ENCODE measurements at places on chromosomes 11 and 22.

DNA sequence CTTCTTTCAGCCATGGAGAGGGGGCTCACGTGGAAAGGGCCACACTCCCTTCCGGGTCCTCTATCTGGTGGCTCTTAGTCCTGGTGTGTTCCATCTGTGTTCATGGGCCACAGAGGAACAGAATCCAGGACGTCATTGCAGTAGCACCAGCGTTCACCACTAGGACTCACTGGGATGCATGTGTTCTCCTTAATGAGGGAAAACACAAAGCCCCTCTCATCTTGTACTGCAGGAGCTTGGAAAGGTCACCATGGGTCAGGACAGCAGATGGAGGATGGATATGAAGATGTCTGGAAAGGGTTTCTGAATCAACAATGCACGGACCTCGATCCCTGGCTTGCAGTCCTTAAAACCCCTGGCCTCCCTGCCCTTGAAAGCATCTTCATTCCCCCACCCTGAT, 113.8 kb upstream of the THY1 start:
- DNase-seq: no peak

- no peak for DNase-seq
Measured at GRCh38 chr11:113623114-113623513, 83.0 kb downstream of the TMPRSS5 start.

DNA sequence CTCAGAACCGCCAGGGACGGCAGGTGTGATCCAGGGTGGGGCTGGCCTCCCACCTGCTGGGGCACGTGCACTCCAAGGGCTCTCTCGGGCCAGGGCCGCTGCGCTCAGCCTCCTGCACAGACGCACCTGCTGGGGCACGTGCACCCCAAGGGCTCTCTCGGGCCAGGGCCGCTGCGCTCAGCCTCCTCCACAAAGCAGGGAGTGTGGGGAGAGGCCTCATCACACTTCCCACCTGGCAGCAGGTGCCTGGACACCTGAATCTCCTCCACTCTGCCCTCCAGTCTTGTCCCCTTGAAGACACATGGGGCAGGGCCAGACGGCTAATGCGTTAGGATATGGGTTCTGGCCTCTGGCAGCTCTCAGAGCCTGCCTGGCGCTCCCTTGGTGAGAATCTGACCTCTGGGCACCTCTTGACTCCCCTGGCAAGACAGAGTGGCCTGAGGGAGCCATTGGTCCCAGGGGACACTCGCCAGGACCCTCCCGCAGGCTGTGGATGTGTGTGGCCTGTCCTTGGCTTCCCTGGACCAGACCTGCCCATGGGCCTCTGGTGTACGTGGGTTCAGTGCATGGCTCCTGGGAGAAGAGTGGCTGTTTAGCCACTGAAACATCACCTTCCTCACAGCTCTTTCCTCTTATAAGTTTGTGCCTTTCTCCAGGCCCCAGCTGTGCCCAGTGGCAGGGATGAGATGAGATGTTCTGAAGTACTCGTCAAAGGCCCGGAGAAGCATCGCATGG, 73.5 kb downstream of the BRD1 start:
- no peak for DNase-seq

- DNase-seq: no peak
Measured at GRCh38 chr11:57746920-57747319, 4.7 kb downstream of the BTBD18 start.

DNA sequence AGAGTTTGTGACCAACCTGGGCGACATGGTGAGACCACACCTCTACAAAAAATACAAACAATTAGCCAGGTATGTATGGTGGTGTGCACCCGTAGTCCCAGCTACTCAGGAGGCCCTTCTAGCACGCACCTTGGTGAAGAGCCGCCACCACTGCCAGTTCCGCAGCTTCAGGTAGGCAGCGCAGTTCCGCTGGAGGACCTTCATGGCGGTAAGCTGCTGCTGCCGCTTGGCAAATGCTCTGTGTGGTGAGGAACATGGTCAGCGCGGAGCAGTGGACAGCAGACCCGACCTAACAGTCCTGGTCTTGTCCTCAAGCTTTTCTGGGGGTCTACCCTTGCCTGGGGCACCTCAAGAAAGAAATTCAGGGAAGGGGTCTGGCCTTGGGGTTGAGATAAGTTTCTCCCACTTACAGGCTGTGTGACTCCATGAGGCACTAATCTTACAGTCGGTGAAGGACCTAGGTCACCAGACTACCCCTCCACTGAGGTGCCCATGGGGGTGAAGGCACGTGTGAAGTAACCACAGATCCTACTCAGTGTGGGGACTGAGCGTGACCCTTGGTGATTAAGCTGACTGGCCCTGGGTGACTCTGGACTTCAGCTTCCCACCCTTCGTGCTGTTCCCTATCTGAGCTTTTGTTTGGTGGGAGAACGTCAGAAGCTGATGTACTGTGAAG, 49.6 kb downstream of the APOL1 start:
- no peak for DNase-seq

GRCh38 chr11:109374441-109374840, 47.5 kb upstream of the C11orf87 start:
- no peak for DNase-seq

GRCh38 chr11:113991170-113991569, 16.3 kb downstream of the HTR3A start:
- DNase-seq: peak; percentile 35

DNA sequence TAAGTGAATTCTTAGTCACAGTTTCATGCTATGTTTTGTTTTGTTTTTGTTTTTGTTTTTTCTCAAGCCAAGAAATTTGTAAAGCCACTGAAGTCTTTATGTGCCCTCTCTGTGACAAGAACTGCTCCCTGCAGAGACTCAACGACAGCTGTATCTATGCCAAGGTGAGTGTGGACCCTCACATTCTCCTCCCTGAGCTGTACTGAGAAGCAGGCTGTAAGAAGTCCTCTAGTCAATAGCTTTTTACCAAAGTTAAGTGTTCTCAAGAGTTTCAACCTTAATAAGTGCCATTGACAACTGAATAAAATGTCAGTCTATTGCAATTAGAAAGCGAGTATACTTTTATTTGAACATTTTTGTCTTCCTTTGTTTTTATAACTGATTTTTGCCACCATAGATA, 18.9 kb downstream of the MUC15 start:
- DNase-seq: no peak

GRCh38 chr22:21043860-21044535, 1.7 kb upstream of the LRRC74B start:
- DNase-seq: no peak

DNA sequence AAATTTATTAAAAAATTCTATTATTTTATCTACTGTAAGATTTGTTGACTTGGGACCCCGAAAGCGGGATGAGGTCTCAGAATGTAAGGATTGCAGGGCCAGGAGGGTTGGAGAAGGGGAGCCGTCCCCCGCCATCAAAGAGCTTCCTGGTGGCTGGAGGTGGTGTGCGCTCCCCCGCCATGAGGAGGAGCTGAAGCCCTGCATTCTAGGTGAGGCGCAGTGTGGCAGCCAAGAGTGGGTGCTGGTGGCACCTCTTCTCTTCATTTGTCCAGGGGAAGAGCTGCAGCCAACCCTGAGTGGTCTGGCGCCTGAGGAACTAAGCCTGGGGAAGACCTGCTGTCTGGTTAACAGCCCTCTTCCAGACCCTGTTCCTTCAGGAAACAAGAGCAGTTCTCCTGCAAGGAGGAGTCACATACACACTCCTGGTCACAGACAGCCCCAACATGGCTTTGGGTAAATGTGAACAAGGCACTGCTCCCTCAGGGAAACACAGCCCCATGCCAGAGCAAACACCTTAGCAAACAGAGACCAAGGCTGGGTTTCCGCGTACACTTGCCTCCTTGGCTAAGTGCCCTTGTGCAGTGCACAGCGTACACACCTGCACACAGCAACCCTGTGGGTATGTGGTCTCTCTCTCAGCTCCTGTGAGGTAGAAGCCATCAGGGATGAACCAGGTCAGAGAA, 17.3 kb downstream of the RTN4RL2 start:
- no peak for DNase-seq

DNA sequence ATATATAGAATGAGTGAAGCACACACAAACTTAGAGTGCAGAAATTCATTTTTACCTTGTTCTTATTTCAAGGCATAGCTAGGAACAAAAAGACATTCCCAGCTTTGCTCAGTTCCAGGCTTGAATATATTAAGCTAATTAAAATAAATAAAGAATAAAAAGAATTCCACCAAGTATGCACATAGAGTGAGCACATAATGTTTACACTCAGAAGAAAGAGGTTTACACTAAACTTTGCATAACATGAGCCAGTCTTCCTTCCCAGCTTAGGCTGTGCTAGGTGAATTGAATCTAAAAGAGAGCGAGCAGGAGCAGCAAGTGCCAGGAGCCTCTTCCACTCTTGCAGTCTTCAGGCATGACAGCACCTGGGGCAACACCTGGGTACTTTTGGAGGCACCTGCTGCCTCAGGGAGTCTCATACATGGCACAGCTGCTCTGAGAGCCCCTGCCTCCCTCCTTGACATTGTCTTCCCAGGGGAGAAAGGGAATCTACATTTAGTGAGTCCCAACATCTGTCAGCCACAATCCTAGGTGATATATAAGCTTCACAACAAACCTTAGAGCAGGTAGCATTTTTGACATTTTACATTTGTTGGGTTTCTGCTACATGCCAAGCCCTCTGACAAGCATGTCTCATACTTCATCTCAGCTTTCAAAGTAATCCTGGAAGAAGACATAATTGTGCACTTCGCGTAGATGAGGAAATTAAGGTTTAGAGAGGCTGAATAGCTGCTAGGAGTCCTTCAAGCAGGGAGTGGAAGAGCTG, 732.7 kb upstream of the TENM4 start:
- no peak for DNase-seq

GRCh38 chr22:35921044-35921443, 107.6 kb downstream of the RBFOX2 start:
- no peak for DNase-seq

DNA sequence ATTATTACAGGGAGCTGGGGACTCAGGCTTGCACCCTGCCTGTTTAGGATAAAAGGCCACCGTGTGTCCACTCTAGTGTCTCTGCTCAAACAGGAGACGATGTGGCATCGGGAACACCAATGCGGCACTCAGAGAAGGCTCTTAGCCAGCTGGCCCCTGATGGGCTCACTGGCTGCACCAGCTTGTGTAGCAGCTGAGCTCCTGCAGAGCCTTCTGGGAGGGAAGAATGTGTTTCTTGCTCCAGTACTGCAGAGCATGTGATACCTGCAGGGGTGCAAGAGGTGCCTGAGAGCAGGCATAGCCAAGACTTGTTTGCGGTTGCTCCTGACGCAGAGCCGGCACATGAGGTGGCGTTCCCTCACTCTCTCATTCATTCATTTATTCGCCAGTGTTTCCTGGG, 44.4 kb upstream of the KCNQ1OT1 start:
- no peak for DNase-seq

DNA sequence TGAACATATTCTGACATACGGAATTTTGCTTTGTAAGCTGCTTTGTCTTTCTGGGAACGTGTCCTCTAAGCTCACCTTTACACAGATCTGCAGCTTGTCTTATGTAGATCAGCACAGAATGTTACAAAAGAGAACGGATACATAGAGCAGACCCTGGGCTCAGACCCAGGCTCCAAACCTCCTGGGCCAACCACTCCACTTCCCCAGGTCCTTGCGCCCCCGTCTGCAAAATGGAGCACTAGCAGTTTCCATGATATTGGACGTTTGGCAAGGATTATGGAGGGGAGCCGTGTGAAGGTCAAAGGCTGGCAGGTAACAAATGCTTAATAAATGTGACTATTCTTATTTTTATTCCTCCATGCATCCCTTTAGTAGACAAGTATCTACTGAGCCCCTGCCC, 358.4 kb downstream of the CTTN start:
- DNase-seq: no peak

DNA sequence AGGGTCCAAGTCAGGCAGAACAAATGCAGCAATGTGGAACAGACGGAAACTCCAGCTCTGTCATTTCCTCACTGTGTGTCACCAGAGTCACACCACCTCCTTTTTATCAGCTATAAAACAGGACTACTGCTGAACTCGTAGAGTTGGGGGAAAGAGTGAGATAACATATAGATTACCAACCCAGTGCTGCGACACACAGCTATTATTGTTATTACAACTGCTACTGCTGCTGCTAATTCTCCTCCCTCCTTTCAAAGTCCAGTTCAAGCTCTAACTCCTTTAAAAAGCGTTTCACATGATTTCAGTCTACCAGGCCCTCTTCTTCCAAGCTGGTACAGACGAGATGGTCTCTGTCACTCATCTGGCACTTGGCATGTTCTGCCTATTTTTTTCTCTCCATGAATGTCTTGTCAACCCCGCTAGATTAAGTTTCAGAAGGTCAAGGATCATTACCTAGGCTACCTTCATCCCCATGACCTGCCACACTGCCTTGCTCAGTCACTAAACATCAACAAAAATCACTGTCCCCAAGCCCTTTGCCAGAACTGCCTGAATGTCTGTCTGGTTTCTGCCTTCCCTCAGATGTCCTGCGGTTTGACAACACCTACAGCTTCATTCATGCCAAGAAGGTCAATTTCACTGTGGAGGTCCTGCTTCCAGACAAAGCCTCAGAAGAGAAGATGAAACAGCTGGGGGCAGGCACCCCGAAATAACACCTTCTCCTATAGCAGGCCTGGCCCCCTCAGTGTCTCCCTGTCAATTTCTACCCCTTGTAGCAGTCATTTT, 3.7 kb upstream of the MTFP1 start:
- no peak for DNase-seq

DNA sequence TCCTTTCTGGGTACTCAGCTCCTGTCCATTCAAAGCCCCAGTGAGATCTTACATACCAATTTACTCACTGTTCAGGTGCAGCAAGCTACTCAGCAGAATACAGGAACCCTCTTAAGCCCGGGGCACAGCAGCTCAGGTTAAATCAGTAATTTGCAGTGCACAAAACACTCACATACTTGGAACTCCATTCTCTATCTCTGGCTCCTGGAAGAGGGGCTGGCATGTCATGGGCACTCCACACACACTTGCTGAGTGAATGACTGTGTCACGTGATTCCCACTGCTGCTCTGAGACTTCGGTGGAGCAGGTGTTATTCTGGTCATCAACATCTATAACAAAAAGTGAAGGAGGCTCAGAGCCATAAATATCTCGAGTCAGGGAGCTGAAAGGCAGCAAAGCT, 157.3 kb upstream of the BDNF start:
- DNase-seq: no peak

GRCh38 chr11:12232817-12233601, 122.6 kb downstream of the MICAL2 start:
- peak; percentile 22 for DNase-seq

All from ACHN (cell line).